Erythroblast (primary cell): ENCODE measurements at places on chromosomes 7 and 10.

- no peak for DNase-seq
These were observed 162.2 kb downstream of the EGFR start for GRCh38 chr7:55180963-55181542.

DNA sequence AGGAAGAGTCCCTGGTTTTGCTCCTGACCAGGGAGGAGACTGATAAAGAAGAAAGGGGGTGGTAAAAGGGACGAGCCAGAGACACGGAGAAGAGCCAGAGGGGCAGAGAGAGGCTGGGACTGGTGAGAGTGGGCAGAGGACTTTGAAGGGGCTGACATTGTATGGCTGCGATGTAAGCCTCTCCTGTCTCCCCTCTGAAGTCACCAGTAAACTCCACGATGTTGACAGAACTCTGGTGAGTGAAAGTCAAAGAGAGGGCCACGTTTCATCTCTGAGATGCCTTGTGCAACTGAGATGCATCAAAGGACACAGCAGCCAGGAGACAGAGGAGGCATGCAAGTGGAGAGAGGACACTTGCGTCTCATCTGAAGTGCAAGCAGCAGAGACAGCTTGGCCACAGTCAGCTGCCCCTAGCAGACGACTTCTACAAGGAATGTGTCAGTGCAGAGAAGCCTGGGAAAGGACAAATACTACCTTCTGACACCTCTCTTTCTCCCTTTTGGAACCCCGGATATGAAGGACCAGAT lies 54.3 kb downstream of the SMKR1 start:
- no peak for DNase-seq

- no peak for DNase-seq
These were observed 14.5 kb upstream of the SLC35G1 start for GRCh38 chr10:93879273-93879672.

DNA sequence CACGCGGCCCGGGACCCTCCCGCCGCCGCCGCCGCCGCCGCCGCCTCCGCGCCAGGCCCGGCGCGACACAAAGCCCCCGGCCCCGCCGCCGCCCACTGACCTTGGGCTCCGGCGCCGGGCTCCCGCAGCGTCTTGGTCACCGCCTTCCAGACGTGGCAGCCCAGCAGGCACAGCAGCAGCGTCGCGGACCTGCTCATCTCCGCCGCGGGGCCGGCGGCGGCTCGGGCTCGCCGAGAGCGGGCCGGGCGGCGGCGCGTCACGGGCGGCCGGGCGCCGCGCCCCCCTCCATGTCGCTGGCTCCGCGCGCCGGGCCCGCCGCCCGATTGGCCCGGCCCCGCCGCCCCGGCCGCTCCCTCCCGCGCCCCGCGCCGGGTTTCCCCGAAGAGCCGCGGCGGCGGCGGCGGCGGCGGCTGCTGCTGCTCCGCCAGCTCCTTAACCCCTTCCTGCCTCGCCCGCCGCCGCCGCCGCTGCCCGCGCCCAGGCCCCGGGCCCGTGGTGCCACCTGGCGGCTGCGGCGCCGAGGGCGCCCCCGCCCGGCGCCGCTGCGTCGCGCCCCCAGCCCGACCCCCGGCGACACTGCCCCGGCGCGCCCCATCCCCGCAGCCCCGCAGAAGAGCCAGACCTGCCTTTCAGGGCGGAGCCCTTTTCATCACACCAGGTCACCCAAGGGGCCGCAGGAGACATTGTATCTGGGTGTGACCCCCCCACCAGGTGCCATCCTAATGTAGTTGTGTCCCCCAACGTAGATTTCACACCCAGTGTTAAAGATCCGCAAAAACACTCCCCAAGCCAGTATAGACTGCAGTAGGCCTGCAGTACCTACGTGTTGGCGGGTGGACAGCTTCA lies at the start of gene FAM171A1:
FAM171A1 (minus strand) TSS at position 434 of the 846 bp plus-strand sequence; CDS start at position 197, 237 bp downstream.
- peak; percentile 73 for DNase-seq

DNA sequence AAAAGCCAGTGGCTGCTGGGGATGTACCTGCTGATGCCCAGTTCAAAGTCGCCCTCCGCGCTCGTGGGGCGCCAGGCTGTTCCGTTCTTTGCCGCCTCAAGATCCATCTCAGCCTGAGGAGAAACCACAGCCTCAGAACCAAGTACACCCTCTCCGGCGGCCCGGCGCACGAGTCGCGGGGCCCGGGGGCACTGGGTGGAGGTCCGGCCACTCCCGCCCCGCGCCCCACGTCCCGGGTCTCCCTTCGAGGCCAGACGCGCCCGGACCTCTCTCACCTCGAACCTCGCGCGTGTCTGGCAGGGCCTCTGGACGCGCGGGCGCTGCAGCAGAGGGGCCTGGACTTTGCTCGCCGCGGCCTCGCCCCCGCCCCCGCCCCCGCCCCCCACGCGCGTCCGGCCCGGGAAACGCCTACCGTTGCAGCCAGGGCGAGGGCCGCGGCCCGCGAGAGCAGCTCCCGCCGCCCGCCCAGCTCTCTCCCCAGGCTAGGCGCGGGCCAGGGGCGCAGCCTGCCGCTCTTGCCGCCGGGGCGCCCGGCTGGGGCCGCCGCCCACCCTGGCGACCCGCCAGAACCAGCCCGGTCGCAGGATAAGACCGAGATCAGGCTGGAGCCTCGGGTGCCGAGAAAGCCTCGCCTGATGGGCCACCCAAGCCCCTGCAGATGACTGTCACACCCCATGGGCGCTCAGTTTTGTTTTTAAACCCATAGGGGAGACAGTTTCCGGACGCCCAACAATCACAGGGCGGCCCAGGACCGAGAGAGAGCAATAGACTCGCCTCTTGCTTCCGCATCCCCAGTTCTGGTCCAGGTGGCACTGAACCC lies at the start of gene ABCB4:
ABCB4 (minus strand) TSS at position 322 of the 820 bp plus-strand sequence; CDS start at position 107, 215 bp downstream.
- peak; percentile 85 for DNase-seq

DNA sequence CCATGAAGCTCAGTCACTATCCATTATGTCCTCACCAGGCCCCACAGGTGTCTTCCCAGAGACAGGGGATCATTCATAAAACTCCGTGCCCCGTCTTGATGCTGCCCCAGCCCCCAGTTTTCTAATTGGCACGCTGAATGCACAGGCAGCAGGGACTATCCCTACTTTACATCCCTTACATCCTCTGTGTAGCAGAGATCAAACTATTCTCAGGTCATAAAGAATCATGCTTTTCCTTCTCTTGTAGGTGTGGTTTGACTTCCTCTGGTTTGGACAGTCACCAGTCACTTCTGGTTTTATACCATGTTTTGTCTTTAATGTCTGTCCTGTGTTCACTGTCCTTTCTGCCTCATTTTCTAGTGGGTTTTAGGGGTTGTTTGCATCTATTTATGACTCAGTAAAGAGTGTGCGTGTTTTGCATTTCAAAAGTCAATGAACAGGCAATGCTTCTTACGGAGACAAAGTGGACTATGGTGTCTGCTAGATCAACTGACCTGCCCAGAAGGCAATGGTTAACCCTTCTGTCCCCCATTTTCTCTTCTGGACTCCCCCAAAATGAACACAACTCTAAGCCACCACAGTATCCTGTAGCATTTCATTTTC lies 140.4 kb upstream of the NPVF start:
- no peak for DNase-seq
